GOT3 (cell line): ENCODE measurements at places on chromosomes 5 and 9.

- DNase-seq, result no peak
Observed at GRCh38 chr9:7174301-7174700, 416.5 kb downstream of the KDM4C start.

DNA sequence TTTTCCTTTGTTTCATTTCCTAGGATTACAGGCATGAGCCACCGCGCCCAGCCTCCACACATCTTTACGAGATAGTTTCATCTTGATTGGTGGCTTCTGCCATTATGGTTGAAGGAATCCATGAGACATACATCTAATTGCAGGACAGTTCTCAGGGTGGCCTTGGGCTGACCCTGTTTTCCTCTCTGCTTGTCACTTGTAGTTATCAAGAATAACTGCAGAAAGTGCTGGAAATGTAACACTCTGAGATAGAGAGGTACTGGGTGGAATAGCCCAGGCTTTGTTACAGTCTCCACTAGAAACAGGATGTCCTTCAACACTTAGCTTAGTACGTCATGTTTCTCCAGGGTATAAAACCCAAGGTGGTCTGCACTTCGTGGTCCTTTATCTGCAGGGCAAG is 10.7 kb downstream of the UGT3A2 start:
- no peak for DNase-seq

- DNase-seq, result no peak
Observed at GRCh38 chr9:84303061-84303460, 37.5 kb downstream of the SLC28A3 start.

- DNase-seq, result no peak
Observed at GRCh38 chr9:135198586-135199285, 111.3 kb downstream of the OLFM1 start.

- DNase-seq, result no peak
Observed at GRCh38 chr5:57221049-57221568, 47.2 kb downstream of the GPBP1 start.
